ENCODE measurements at places on chromosomes 2 and 18.

- no peak for DNase-seq
These were observed 584.0 kb downstream of the SATB2 start for GRCh38 chr2:198873503-198874471.

DNA sequence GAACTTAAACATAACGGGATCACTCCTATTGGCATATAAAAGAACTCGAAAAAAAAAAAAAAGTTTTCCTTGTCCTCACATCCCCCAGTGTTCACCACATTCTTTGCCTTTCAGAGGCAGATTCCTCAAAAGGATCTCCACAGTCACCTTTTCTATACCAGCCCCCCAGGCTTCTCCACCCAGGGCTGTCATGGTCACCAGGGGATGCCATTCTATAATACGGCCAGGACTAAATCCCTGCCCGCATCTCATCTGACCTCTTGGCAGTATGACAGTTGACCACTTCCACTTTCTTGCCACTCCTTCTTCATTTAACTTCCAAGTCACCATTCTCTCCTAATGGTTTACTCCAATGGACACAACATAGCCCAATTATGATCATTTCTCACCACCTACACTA is 29.3 kb downstream of the SOS1 start:
- DNase-seq = no peak

DNA sequence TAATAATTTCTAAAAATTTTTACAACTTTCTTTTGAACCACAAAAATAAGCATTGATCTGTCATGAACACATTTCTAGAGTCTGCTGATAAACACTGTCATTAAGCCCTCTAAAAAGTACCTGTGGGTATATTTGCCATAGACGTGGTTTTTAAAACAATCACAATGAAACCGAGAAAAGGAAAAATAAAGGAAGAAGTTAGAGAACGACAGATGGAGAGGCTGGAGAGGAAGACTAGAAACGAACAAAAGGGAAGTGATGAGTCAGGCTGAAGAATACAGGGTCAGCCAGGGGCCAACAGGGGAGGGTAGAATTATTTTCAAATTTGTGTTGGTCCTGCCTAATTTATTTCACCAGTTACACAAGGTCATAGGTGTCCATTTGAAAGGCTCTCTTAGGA is 62.0 kb downstream of the MYL12B start:
- DNase-seq = no peak

- DNase-seq = no peak
These were observed 113.1 kb downstream of the ICOS start for GRCh38 chr2:204049635-204050034.

DNA sequence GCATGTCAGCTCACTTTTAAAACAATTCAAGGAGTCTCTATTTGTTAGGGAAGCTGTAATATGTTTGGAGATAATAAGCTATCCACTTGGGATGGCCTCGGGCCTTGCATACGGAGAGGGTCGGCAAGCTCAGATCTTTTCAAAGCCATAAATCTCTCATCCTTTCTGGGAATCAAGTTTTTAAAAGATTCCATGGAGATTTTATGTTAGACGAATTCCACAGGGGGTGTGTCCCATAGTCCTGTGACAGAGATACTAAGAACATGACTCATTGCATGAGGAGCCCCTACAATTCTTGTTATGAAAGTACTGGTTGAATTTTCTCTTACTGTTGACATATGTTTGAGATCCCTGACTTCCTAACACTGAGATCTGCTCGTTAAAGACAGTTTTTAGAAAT is 108.7 kb downstream of the FEZ2 start:
- DNase-seq = no peak

GRCh38 chr2:106130251-106130998 is 63.7 kb downstream of the UXS1 start:
- DNase-seq = no peak

- DNase-seq = no peak
These were observed 681.3 kb upstream of the CDH2 start for GRCh38 chr18:28858248-28858647.

DNA sequence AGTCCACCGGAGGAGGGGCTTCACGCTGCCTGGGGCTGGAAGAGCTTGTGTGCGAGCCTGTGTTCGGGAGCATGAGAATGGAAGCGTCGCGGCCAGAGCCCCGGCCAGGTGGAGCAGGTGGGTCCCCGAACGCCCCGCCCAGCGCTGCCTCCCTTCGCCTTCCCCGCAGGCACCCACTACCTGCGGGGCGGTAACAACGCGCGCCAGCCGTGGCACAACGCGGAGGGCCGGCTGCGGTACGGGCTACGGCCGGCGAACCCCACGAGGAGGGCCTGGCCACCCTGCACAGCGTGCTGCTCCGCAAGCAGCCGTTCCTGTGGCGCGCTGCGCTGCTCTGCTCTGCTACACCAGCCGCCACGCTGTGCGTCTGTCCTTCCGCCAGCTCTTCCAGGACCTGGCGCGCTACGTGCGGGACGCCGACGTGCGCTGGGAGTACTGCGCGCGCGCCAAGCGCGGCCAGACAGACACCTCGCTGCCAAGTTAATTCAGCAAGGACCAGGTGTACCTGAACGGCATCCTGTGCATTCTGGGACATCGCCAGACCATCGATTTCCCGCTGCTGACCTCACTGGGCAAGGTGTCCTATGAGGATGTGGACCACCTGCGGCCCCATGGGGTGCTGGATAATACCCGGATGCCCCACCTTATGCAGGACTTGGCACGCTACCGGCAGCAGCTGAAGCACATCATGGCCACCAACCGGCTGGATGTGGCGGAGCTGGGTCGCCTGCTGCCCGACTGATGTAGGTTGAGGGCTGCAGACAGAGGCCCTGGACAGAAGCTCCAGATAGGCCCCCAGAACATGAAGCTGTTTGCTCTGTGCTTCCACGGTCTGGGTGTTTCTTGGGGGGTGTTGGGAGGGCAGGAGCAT is 200.6 kb downstream of the NAPG start:
- DNase-seq = no peak

- DNase-seq = no peak
These were observed 55.0 kb downstream of the EPB41L3 start for GRCh38 chr18:5488844-5489243.

Data from T follicular helper cell (primary cell).